ENCODE measurements at places on chromosomes 3 and 15.

- no peak for DNase-seq
Measured at GRCh38 chr15:82646250-82647044, 716 bp downstream of the CPEB1 start.

DNA sequence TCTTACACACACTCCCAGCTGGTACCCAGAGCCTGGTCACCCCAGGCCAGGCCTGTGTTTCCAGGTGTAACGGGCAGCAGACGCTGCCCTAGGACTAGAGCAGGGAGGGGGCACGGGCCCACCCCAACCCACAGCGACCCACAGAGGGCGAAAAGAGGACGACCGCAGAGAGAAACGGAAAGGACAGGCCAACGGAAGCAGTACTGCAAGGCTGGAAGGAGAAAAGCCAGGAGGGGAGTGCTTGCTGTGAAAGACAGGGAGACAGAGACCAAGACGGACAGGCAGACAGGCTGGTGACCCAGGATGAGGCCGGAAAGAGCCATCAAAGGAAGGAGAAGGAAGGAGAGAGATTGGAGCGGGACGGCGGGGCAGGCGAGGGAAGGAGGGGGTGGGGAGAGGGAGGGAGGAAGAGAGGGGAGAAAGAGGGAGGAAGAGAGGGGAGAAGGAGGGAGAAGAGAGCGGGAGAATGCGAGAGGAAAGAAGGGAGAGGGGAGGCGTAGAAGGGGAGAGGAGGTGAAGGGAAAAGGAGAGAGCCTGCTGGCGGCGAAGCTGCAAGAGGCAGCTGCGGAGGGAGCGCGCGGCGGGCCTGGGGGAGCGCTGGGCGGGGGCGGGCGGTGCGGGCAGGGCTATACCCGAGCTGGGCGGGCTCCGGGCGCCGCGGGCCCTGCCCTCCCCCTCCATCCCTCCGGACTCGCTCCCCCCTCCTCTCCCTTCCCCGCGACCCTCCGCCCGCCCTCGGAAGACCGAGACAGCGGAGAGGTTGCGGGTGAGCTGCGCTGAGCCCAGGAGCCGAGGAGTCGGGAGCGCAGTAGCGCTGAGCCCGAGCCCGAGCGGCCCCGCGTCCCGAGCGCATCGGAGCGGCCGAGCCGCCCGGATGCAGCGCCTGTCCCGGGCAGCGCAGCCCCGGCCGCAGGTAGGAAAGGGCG lies at the start of gene SLC6A1:
SLC6A1 (plus strand) TSS at position 732 of the 926 bp plus-strand sequence. CDS start 24,464 bp downstream, outside the sequence.
- DNase-seq, result no peak

GRCh38 chr3:132020058-132020457 lies 14.8 kb downstream of the CPNE4 start:
- DNase-seq, result no peak

DNA sequence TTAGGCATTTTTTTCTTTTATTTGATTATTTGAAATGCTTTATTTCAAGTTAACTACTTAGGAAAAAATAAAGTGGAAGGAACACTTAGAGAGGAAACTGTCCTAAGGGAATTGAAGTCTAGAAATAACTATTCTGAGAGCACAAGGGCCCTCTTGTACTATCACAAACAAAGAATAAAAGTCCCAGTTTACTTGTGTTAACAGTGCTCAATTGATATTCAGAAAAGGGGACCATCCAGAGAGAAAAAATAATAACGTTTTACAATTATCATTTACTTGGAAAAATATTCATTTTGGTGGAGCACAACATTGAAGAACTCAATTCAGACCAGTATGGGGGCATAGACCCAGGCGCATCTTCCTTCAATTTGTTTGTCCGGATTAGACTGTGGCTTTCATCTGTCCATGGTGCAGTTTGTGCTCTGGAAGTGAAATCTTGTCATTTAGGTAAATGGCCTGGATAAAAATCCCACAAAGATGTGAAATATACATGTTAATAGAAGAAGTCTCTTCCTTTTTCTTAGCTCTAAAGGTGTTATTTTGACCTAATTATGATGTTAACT lies 54.5 kb upstream of the SAMMSON start:
- DNase-seq, result no peak

- no peak for DNase-seq
Measured at GRCh38 chr15:61315471-61315870, 86.4 kb upstream of the RORA start.

DNA sequence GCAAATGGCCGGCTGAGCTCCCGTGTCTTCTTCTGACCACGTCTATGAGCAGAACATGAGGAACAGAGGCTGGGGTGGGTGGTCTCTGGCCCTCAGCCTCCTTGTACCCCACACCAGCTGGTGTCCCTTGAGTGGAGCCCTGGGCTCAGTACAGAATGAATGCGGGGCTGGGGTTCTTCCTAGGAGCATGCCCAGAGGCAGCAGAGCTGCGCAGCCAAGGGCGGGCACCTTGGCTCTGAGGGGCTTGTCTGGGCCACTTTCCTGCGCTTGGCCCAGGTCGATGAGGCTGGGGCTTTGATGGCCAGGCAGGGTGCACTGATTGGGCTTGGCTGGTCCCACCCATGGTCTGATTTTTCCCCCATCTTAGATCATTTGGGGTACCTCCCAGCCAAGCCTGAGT lies 6.4 kb downstream of the SCN5A start:
- no peak for DNase-seq

- DNase-seq, result no peak
Measured at GRCh38 chr3:115930922-115931321, 307.6 kb downstream of the GAP43 start.

DNA sequence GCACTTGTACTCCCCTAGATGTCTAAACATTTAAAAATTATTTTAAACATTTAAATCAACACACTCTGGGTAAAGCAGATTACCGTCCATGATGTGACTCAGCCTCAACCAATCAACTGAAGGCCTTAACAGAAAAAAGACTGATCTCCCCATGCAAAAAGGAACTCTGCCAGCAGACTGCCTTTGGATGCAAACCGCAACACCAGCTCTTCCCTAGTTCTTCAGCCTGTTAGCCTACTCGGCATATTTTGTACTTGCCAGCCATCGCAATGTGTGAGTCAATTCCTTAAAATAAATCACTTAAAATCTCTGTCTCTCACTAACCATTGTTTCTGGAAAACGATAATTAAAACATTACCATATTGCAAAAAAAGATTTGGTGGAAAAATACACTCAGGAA lies 375.9 kb downstream of the RSL24D1 start:
- no peak for DNase-seq
